ENCODE measurements at places on chromosomes 12 and 14.

DNA sequence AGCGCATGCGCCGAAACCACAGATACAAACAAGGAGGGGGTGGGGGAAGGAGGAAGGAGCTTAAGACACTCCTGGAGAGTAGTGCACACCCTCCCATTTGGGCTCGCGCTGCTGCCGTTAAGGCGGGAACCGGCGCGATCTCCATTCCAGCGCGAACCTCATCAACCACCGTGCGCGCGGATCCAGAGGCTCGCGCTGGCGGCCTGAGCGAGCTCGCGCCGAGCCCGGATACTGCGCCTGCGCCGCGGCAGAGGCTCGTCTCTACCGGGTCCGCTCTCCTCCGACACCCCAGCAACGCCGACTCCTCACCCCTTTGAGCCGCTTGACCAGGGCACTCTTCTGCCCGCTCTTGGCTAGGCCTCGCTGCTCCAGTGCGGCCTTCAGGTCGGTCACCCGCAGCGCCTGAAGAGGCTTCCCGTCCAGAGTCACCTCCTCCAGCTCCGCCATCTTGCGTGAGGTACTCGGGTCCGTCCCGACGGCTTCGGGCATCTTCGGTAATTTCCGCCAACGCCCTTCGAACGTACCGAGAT, at the start of gene ACIN1:
Gene ACIN1, minus strand, starts transcription at position 471 of the 530 bp plus-strand sequence. Its CDS starts 24 bp downstream, at position 447.
- no peak for DNase-seq

DNA sequence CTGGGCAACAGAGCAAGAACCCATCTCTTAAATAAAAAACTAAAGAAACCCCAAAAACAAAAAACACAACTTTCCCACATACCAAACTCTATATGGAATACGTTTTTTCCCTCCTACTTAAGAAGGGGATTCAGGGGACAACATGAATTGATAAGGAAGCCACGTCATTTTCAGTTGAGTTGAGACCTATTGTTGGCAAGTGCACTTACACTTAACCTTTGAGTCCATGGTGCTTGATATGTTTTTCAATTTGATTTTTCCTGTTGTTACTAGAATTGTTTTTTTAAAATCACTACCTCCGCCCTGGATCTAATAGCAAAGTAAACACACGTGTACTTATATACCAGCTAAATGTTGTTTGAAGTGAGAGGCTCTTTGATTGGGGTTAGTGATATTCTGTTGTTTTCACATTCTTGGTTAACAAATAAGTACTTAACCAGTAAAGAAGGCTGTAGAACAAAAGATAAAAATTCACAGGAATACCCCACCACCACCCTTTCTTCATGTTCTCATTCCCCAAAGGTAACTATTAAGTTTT, 2.0 kb downstream of the FAM177A1 start:
- no peak for DNase-seq

GRCh38 chr14:90198541-90199060, 57.8 kb upstream of the PSMC1 start:
- no peak for DNase-seq

- no peak for DNase-seq
Measured at GRCh38 chr12:120264904-120265472, 542 bp downstream of the PXN start.

GRCh38 chr12:23169696-23170013, 544.7 kb downstream of the ETNK1 start:
- DNase-seq: no peak

DNA sequence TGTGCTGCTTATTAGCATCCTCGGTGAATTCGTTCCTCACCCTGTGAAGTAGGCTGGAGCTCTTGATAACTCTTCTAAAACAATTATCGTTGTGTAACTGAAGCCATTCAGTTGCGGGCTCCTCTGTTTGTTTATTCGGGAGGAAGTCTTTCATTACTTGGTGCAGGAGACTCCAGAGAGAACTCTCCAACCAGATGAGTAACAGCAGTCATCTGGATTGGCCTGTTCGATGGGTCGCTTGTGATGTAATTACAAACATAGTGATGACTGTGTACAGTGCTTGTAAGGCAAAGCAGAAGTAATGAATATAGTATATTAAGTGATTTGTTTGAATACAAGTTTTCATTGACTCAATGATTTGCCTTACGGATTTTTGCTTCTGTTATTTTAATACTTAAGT, 10.9 kb downstream of the ATP6V0A2 start:
- DNase-seq: no peak

GRCh38 chr14:96698960-96699539, 98.1 kb upstream of the VRK1 start:
- no peak for DNase-seq

DNA sequence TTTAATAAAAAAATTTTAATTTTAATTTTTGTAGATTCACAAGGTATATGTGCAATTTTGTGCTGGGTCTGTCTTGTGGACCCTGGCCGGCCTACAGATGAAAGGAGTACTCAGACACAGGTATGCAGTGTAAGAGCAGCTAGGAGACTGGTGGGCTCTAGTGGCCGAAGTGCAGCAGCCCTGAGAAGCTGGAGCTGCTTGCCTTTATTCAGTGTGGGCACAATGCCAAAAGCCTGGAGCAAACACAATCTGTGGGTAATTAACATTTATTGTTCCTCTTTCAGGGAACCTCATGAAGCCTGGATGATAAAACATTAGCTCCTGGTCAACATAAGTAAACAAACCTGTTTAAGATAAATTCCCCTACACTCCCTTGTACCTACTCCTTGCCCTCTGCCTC, 135.7 kb upstream of the SEL1L start:
- DNase-seq: no peak

DNA sequence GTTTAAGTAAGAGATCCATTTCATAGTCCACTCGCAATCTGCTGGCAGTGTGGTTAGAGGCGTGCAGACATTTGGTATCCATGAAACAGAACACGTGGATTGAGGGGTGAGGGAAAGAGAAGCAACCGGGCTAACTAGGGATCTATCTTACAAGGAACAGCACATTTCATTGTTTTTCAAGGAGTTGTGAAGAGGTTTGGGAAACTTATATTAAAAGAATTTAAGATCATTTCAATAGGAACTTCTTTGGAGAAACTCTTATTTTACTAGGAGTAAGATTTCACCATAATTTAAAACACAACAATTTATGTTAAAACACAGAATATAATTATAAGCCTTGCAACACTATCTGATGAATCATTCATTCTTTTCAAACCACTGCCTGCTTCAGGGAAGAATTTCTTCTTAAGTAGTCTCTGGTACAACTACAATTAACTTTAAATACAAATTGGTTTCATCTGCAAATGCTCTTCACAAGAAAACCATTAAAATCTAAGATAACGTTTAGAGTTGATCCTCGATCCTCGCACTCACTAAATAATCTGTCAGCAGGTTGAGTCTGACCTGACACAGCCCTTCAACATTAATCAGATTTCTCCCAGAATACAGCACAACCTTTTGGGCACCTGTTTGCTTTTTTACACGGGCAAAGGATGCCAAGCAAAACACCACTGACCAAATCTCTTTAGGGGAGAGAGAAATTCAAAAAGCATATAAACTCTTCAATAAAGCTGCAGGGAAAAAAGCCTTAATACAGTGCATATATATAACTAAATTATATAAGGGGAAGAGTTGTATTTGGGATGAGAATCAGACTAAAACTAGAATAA, 27.3 kb downstream of the PPTC7 start:
- DNase-seq: no peak

Measured in stimulated activated CD8-positive, alpha-beta memory T cell treated with anti-CD3 and anti-CD28 coated beads, Interleukin-7, amount 100 ng/mL, for 24 hours (primary cell).